ENCODE measurements at places on chromosomes 3 and 15.

- no peak for DNase-seq
These were observed 49.2 kb downstream of the SLC41A3 start for GRCh38 chr3:126034481-126035361.

DNA sequence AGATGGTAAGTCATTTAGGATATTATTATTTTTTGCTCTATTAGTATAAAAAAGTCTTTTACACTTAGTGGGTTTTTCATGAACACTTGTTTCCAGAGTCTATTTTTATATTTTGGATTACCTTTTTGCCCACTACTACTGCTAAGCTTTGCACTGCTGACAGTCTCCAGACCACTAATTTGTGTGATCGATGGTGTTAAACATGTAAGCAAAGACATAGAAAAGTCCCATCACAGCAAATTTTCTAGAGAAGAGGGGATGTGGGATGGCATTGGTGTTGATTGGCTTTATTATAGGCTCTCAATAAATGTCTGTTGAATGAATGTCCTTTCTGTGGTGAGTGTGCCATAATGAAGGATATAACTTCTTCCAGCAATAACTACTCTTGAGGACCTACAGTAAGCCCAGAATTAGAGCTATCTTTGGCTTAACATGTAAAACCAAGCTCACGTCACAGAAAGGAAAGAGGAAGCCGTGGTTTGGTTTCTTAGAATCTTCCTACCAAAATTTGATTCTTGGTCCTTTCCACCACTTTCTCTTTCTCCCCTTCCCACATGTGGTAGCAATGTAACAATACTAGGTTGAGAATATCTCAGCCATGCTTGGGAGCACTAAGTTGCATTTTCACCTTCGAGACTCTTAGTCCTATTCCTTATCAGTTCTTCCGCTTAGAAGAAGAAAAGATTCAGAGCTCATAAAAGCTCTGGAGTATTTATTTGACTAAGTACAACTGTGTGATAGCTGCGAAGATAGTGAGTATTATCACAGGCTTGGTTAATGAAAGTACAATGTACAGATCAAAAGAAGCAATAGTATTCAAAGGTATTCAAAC is 90.6 kb upstream of the UMPS start:
- DNase-seq = no peak

DNA sequence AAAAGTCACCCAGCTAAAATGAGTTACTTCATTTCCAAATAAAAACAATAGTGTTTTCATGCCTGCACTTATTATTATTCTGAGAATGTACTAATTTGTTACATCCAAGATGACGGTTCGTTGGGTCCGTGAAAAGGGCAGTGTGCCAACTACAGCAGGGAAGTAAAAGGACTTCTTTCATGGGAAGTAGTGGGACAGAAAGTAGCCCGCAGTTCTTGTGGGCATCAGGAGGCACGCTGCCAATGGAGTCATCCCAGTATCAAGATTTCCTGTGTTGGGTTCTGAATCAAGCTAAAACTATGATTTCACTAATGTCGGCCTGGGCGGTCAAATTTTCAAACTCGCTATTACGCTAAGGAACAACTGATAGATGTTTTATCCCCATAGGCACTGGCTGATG is 254.5 kb upstream of the SOX2 start:
- DNase-seq = no peak

GRCh38 chr15:31214864-31215489 is 111.7 kb upstream of the KLF13 start:
- DNase-seq = no peak

DNA sequence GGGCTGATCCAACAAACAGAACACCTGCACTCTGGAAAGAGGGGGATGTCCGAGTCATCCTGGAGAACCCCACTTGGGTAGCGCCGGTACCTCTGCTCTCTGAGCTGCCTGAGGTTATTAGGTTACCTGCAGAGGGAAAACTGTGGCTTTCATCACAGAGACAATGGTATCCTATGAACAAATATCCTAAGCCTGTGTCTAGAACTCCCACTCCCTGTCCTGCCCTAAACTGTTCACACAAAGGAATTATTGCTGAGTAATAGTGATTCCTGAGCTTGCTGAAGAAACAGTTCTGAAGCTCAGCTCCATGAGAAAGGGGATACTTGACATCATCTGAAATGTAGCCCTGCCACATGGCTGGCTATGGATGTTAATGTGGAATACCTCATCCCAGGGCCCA is 31.9 kb upstream of the WNT5A start:
- no peak for DNase-seq

DNA sequence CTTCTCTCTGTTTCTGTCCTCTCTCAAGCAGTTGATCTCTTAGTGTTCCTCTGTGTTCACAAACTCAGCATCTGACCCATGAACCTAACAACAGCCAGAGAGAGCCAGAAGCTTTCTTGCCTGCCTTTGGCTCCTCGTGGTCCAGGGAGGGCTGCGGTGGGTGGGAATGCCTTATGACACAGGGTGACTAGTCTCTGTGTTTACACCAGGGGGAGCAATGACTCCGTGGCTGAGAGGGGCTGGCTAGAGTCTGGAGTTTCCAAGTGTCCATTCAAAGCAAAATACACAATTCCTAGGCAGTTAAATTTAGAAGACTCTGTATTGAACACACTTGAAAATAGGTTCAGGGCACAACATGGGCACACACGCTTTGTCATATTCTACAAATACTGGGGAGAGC is 370.0 kb upstream of the FRG2C start:
- DNase-seq = no peak

- DNase-seq = no peak
These were observed 27.9 kb downstream of the FEM1B start for GRCh38 chr15:68305420-68305871.

DNA sequence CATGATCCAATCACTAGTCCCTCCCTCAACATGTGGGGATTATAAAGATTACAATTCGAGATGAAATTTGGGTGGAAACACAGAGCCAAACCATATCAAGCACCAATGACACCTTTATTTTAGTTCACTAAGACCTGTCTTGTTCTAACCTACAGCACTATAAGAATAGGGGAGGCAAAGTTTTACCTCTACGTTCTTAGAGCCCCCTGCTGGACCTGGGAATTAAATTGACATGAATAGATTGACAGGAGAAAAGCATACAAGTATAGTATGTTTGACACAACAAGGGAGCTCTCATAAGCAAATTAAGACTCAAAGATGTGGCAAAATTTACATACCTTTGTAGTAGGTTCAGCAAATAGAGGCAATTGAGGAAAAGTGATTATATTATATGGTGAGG is 974.4 kb upstream of the ALCAM start:
- DNase-seq = no peak

DNA sequence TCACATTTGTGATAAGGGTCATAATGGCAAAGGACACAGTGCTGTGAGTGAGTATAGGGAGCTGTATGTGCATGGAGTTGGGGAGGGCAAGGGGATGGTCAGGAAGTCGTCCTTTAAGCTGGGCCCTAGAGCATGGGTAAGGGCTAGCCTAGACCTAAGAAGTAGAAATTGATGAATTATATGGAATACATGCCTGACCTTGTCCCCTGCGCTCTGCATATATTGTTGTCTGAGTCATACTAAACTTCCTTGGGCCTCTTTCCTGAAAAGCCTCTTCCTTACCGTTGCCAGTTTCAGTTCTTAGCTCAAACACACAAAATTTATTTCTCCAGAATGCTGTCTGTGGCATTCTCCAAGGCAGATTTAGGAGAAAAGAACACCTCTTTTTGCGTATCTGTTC is 4.6 kb downstream of the SNRK start:
- DNase-seq = no peak

DNA sequence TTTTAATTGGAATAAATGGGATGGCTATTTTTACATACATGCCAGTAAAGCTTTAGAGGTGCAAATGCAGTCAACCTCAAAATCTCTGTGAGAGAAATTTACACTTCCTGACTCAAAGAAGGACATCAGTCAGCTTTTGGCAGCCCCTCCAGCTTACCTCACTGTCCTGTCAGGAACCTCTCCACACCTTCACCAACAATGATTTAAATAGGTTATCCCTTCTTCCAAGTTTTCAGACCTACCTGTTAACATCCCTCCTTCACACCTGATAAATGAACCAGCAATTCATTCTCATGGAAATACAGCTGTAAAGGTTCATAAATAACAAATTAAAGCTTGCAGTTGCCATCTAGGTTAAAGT is 286.1 kb downstream of the SHOX2 start:
- no peak for DNase-seq

GRCh38 chr3:30962084-30962483 is 67.6 kb upstream of the GADL1 start:
- no peak for DNase-seq

- DNase-seq = no peak
These were observed 101.4 kb downstream of the FNDC3B start for GRCh38 chr3:172140499-172141391.

DNA sequence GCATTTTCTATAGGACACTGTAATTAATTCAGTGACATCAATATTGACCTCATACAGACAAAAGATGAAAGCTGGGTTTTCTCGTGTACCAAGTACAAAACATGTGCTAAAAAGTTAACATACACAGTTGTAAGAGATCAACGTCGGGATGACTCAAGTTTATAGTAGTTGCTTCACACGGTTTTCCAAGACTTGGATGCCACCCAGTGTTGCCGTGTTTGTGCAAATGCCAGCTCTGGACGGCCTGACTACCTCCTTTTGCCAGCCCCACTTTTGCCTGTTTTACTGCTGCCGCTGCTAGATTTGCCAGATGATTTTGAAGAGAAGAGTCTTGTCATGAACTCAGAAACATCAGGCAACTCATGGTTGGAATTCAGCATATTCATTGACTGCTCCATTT is 17.6 kb downstream of the EMC7 start:
- DNase-seq = no peak

DNA sequence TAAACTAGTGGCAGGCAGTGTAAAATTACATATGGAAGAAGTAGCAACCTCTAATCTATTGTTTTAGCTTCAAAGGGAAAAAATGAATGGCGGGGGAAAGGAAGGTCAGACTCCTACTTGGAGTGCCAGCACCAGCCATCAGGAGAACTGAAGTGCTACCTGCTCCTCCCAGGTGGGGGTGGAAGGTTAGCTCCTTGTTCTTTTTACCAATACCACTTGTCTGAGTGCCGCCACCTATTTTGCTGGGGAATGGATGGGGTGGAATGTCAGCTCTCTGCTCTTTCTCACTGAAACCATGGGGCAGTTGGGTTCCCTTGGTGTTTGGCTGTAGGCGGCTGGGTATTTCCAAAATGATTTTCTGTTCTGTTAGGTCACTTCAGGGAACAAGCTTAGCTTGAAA is 428.7 kb upstream of the EPHA3 start:
- no peak for DNase-seq

DNA sequence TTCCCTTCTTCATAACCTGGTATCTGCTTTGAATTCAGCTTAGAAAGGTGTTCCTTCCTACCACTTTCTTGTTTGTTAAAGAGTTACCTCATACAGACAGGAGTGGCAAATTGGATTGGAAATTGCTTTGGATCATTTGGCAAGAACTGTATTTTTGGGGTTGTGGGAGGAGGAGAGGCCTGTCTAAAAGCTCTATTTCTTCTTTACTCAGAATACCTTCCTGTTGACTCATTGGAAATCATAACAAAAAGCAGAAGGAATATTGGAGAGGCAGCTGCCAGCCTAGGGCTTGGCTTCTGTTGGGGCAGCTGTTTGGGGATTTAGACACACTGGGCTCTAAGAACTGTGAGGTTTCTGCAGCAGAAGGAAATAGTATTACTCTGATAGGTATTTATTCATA is 14.2 kb downstream of the IQGAP1 start:
- DNase-seq = no peak

- no peak for DNase-seq
These were observed 62.8 kb downstream of the RFX7 start for GRCh38 chr15:56180851-56181250.

DNA sequence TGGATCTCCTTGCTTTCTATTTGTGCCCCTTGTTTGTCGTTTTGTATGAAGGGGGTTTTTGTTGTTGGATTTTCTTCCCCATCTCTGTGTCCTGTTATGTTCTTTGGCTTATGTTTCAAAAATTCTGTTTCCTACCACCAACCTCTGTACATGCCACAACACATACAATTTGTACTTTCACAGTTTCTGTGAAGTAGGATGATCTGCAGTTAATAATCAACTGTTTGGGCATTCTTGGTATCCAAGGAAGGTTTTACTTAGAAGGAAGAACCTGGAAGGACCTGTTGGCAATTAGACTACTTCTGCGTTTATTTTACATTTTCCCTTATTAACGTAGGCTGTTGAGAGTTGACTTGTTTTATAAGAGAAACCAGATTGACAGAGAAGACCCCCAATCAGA is 8.3 kb downstream of the SETD5 start:
- no peak for DNase-seq

- DNase-seq = no peak
These were observed 73.5 kb upstream of the CSPG5 start for GRCh38 chr3:47652142-47652541.

GRCh38 chr3:60064210-60065178 is 1014.7 kb upstream of the CFAP20DC start:
- DNase-seq = no peak

- no peak for DNase-seq
These were observed 97.1 kb downstream of the MEGF11 start for GRCh38 chr15:66156310-66156975.

- no peak for DNase-seq
These were observed 68.4 kb upstream of the SEC13 start for GRCh38 chr3:10389339-10389738.

- no peak for DNase-seq
These were observed 47.1 kb downstream of the DAPK2 start for GRCh38 chr15:63999177-63999576.

- no peak for DNase-seq
These were observed 147.6 kb downstream of the FAM43A start for GRCh38 chr3:194833114-194833910.

GRCh38 chr3:179716811-179717210 is 64.0 kb downstream of the USP13 start:
- no peak for DNase-seq

DNA sequence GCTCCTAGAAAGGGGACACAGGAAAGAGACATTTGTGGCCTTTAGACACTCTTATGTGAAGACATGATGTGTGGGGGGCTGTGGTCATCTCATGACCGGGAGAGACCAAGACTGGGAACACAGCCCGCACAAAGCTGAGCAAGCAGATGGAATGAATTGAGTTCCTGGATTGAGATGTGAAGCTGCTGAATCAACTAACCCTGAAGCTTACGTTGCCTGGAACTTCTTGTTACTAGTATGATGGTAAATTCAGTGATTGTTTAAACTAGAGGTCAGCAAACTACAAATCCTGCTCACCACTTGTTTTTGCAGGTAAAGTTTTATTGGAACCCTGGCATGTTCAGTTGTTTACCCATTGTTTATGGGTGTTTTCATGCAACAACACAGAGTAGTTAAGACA is 83.4 kb upstream of the BHLHE40 start:
- no peak for DNase-seq

- DNase-seq = no peak
These were observed 911.2 kb downstream of the MCTP2 start for GRCh38 chr15:95142531-95142930.

GRCh38 chr15:90787881-90788280 is 70.7 kb downstream of the BLM start:
- DNase-seq = no peak

- no peak for DNase-seq
These were observed 1.3 kb downstream of the INKA1 start for GRCh38 chr3:49804141-49805041.

- no peak for DNase-seq
These were observed 81.9 kb downstream of the EBLN2 start for GRCh38 chr3:73143401-73143800.

GRCh38 chr15:41605566-41605965 is 46.6 kb downstream of the TYRO3 start:
- no peak for DNase-seq

GRCh38 chr3:59990915-59991314 is 941.1 kb upstream of the CFAP20DC start:
- no peak for DNase-seq
